Activated T-cell treated with anti-CD3 and anti-CD28 coated beads, Interleukin-2, amount 50 U/mL, for 24 hours (primary cell): ENCODE measurements at places on chromosomes 7 and 10.

GRCh38 chr7:131235489-131236317 lies 92.0 kb upstream of the MKLN1 start:
- peak; percentile 63 for DNase-seq
- H3K4me1 ChIP-seq, result peaks cover 65% of the 10 kb centered on the region
- no peaks in the 10 kb centered on the region for H3K36me3 ChIP-seq
- H3K27ac ChIP-seq, result peak overlapping the region; percentile 96
- no peaks in the 10 kb centered on the region for H3K27me3 ChIP-seq

DNA sequence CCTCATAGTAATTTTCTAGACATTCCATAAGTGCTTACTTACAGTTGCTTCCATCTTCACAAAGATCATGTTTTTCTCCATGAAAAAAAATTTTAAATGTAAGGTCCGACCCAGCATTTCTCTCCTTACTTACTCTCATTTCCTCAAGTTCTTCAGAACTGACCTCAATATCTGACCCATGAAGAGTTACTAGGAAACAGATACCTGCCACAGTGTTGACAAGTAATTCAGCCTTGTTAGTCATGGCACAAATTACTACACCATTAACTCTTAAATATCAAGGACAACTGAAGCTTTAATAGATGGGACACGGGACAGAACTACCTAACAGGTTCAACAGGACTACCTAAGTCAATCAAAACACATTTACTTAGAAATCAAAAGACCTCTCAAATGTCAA lies 316.2 kb downstream of the POM121L12 start:
- no peak overlapping the region for H3K4me3 ChIP-seq
- no peak for DNase-seq
- no peaks in the 10 kb centered on the region for H3K36me3 ChIP-seq
- no peaks in the 10 kb centered on the region for H3K27me3 ChIP-seq

DNA sequence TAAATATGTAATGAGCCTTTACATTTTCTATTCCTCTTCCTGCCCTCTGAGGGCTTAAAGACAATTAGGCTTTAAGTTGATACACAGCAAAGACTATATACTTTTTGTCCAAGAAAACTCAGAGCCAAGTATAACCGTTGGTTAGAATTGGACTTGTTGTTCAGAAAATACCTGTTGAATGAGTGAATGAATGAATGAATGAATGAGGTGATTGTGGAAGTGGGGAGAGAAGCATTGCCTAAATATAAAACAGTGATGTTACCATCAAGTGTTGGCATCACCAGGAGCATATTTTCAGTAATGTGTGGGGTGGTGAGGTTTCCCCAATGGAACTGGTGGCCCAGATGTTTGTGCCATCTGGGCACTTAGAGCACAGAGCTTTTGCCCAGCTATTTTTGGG lies 106.9 kb downstream of the AOAH start:
- H3K27ac ChIP-seq, result no peak overlapping the region
- peaks cover 26% of the 10 kb centered on the region for H3K4me1 ChIP-seq
- H3K36me3 ChIP-seq, result peaks cover 84% of the 10 kb centered on the region
- no peaks in the 10 kb centered on the region for H3K27me3 ChIP-seq

- no peaks in the 10 kb centered on the region for H3K36me3 ChIP-seq
- no peak overlapping the region for H3K4me3 ChIP-seq
- no peak overlapping the region for H3K27ac ChIP-seq
- no peak for DNase-seq
Observed at GRCh38 chr7:72016574-72016973, 395.6 kb downstream of the CALN1 start.

DNA sequence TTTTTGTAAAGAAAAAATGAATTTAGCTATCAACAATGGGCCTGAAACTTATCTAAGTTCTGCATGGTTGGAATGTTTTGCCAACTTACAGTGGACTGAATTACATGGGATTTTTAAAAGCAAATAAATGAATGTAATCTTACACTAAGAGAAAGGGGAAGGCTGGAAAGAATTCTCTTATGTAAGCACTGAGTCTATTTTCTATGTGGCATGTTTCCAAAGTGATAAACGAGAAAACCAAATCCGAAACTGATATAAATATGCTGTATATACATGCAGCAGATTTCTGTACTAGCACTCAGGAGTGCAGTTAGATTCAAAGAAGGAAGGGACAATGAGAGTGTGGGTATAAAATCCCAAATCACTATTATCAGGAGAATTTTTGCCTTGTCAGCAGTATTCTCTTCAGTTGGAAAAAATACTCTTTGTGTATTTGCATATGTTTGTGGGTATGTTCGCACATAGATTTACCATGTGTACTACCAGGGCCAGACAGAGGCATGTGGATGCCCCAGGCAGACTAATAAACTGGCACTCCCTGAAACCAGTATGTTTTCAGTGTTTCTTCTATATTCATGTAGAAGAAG lies 334.3 kb upstream of the SEMA3D start:
- H3K4me3 ChIP-seq, result no peak overlapping the region
- no peak for DNase-seq
- H3K27me3 ChIP-seq, result no peaks in the 10 kb centered on the region
- H3K4me1 ChIP-seq, result no peaks in the 10 kb centered on the region
- H3K36me3 ChIP-seq, result no peaks in the 10 kb centered on the region
- H3K27ac ChIP-seq, result no peak overlapping the region

- peaks cover under 1% of the 10 kb centered on the region for H3K27me3 ChIP-seq
- DNase-seq, result no peak
- H3K4me3 ChIP-seq, result no peak overlapping the region
- H3K27ac ChIP-seq, result no peak overlapping the region
- peaks cover 6% of the 10 kb centered on the region for H3K4me1 ChIP-seq
- no peaks in the 10 kb centered on the region for H3K36me3 ChIP-seq
Observed at GRCh38 chr10:128163701-128164100, 37.5 kb upstream of the MKI67 start.

GRCh38 chr7:129264534-129264933 lies 39.7 kb downstream of the AHCYL2 start:
- no peak overlapping the region for H3K4me3 ChIP-seq
- H3K27me3 ChIP-seq, result no peaks in the 10 kb centered on the region
- H3K36me3 ChIP-seq, result no peaks in the 10 kb centered on the region
- no peak for DNase-seq
- peaks cover 14% of the 10 kb centered on the region for H3K4me1 ChIP-seq

DNA sequence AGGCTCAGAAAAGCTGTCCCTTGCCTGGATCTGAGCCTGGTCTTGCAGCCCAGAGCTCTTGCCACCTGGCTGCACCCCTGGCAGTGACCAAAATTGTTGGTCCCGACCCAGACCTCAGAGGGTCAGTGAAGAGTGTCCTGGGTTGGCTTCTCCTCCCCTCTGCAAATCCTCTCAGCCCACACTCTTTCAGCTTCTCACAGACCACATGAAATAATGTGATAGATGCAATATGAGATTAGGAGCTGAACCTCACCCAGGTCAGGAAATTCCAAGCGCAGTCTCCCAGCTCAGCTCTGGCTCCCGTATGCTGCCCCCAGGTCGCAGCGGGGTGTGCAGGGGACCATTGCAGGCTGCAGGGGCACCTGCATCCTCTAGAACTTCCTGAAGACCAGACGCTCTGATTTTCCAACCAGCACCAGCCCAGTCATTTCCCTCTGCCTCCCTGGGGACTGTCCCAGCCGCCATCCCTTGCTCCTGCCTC lies 19.6 kb upstream of the RET start:
- DNase-seq, result no peak
- no peaks in the 10 kb centered on the region for H3K4me1 ChIP-seq
- no peaks in the 10 kb centered on the region for H3K36me3 ChIP-seq
- no peak overlapping the region for H3K4me3 ChIP-seq
- peaks cover 17% of the 10 kb centered on the region for H3K27me3 ChIP-seq

GRCh38 chr7:73718905-73719805 lies at the start of gene STX1A:
Gene STX1A, minus strand, starts transcription at chr7:73719669. Its CDS starts 38 bp downstream, at chr7:73719631.
- H3K27ac ChIP-seq, result peak within 1 kb of the TSS; percentile 89
- peaks cover 11% of the 10 kb centered on the region for H3K36me3 ChIP-seq
- DNase-seq, result peak; percentile 86
- peaks cover 9% of the 10 kb centered on the region for H3K27me3 ChIP-seq
- H3K4me3 ChIP-seq, result peak within 1 kb of the TSS; percentile 81

DNA sequence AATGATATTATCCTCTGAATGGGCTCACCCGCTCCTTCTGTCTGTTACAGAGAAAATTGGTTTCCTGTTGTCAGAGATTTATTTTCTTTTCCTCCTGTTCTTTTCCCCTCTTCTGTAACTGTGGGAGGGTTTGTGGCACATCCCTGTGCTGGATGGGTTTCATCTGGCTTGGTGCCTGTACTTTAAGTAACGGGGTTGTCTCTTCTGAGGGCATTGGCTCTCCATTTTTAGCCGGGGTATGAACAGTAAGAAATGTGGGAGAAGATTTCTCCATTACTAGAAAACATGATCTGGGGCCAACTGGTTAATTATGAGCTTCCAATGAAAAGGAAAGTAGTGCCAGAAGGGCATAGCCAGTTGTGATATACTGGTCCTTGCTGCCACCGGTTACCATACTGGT lies 142.6 kb downstream of the SND1 start:
- peaks cover 65% of the 10 kb centered on the region for H3K36me3 ChIP-seq
- no peak overlapping the region for H3K4me3 ChIP-seq
- no peak overlapping the region for H3K27ac ChIP-seq
- H3K27me3 ChIP-seq, result no peaks in the 10 kb centered on the region
- no peak for DNase-seq

GRCh38 chr10:123409426-123409825 lies 255.2 kb downstream of the BUB3 start:
- H3K36me3 ChIP-seq, result no peaks in the 10 kb centered on the region
- H3K4me1 ChIP-seq, result no peaks in the 10 kb centered on the region
- H3K4me3 ChIP-seq, result no peak overlapping the region
- no peak overlapping the region for H3K27ac ChIP-seq
- DNase-seq, result no peak
- peaks cover 7% of the 10 kb centered on the region for H3K27me3 ChIP-seq

DNA sequence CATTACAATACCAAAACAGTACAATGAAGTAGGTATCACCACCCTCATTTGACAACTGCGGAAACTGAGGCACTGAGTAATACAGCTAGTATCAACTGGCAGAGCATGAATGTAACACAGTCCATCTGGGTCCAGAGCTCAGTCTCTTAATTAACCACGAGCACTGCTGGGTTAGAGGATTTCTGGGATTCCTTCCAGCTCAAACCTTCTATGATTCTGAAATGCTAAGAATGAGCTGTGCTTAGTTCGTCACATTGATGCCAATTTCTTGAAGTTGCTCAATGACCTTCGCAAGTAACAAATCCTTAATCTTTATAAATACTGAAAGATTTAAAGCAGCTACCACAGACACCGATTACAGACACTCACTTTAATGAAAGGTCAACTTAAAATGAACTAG lies 62.5 kb downstream of the SGMS1 start:
- no peaks in the 10 kb centered on the region for H3K27me3 ChIP-seq
- H3K27ac ChIP-seq, result no peak overlapping the region
- no peak for DNase-seq
- peaks cover 19% of the 10 kb centered on the region for H3K4me1 ChIP-seq
- H3K4me3 ChIP-seq, result no peak overlapping the region
- peaks cover 7% of the 10 kb centered on the region for H3K36me3 ChIP-seq

GRCh38 chr7:48388911-48389310 lies 217.7 kb downstream of the ABCA13 start:
- H3K36me3 ChIP-seq, result no peaks in the 10 kb centered on the region
- H3K27me3 ChIP-seq, result no peaks in the 10 kb centered on the region
- H3K4me3 ChIP-seq, result no peak overlapping the region
- peaks cover 3% of the 10 kb centered on the region for H3K4me1 ChIP-seq
- no peak overlapping the region for H3K27ac ChIP-seq

DNA sequence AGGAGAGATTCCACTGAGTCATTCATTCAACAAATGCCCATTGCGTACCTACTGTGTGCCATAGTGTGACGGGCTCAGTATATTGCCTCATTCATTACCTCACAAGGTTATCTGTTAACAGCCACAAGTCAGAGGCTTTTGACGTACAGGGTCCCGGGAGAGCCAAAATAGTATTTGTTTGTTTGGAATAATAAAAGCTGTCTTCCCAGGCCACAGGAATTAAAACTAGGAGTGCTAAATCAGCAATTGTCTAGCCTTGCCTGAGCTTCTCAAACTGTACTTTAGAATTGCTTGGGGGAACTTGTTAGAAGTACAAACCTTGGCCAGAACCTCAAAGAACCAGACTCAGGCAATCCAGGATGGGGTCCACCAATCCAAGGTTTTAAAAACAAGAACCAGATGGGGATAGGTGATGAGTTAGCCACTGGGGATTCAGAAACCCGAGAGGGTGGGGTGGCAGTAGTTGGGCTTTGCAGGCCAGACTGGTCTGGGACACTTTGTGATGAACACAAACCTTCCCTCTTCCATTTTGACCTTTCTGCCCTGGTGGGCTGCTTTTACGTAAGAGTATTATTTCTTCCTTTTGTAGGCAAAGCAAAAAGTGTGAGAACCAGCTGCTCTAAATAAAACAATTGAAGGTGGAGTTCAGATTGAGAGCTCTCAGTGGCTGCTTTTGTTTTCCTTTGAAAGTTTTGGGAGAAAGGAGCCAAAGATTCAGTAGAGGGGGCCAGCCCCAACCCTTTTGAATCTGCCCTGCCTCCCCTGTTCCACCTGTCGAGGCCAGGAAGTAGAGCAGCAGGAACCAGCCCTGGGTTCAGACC lies 113.0 kb upstream of the ANLN start:
- H3K27ac ChIP-seq, result no peak overlapping the region
- no peaks in the 10 kb centered on the region for H3K27me3 ChIP-seq
- peaks cover 26% of the 10 kb centered on the region for H3K4me1 ChIP-seq
- H3K4me3 ChIP-seq, result no peak overlapping the region
- DNase-seq, result no peak

- H3K27ac ChIP-seq, result peak overlapping the region; percentile 23
- no peaks in the 10 kb centered on the region for H3K27me3 ChIP-seq
- no peak overlapping the region for H3K4me3 ChIP-seq
- no peak for DNase-seq
Observed at GRCh38 chr7:92674379-92674778, 84.2 kb upstream of the FAM133B start.

GRCh38 chr7:4880218-4880617 lies 3.3 kb downstream of the RADIL start:
- DNase-seq, result no peak
- no peaks in the 10 kb centered on the region for H3K36me3 ChIP-seq
- no peak overlapping the region for H3K27ac ChIP-seq
- no peak overlapping the region for H3K4me3 ChIP-seq

DNA sequence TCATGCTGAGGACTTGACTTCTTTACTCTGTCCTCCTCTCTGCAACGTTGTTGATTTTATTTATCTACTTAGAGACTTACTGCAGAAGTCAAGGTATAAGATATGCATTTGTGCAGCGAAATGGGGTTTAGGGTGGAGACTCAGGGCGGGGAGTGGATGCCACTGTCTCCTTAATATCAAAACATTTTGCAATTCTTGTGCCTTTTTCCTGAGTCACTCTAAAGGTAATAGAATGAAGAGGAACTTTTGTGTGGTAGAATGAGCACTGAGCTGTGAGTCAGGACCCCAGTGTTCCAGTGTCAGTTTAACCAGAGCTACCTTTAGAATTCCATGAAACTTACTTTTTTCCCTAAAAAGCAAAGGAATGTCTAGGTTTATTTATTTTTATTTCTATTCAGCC lies 78.2 kb downstream of the VTI1A start:
- no peak for DNase-seq
- peaks cover 37% of the 10 kb centered on the region for H3K4me1 ChIP-seq
- H3K27ac ChIP-seq, result peak overlapping the region; percentile 71
- H3K27me3 ChIP-seq, result no peaks in the 10 kb centered on the region
